ENCODE measurements at places on chromosomes 4 and X.

DNA sequence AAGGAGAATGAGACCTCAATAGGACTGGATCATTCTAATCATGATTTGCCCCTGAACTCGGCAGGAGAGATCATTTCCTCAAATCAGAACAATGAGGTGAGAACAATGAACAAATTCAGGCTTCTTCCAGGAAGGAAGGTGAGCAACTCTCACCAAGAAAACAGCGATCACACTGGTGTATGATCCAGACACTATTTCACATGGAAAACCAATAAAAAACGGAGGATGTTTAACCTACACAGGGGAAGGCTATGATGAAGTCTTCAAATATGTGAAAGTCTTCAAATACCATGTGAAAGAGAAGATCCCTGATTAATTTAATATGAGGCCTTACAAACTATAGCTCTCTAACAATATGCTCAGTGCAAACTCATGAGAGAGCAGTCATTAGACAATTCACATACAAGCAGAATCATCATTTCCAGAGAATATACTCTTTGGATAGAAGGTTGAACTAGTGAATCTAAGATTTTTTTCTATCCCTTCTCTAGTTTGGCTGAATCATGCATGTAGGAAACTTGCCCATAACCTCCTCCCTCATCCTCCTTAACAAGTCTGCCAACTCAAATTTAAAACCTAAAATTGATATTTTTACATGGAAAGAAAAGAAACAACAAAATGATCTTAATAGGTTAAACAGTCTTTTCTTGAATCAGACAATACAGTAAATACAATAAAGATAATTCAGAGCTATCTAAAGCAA is 122.5 kb downstream of the ADAMTS3 start:
- DNase-seq: no peak

GRCh38 chr4:155543126-155543765 is 123.4 kb upstream of the GUCY1A1 start:
- no peak for DNase-seq

DNA sequence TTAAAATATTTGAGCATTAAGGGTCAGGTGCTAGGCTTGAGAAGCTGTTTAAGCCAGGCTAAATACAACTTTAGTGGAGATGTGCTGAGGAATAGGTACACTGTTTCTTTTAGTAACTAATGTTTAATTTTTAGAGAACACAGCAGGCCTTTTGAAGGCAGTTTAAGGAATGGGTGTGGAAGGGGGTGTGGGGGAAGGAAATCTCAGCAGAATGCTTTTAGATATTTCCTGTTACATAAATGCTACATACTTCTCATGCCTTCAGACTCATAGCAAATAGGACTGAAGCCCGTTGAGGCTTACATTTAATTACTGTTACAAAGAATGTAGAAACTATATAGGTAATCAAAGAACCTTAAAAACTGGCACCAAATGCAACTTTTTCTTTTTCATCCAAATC is 66.3 kb downstream of the WWC2 start:
- DNase-seq: no peak

- DNase-seq: no peak
Observed at GRCh38 chr4:4217113-4217512, 9.6 kb downstream of the OTOP1 start.

- no peak for DNase-seq
Observed at GRCh38 chr4:10589799-10590198, 94.8 kb downstream of the CLNK start.

DNA sequence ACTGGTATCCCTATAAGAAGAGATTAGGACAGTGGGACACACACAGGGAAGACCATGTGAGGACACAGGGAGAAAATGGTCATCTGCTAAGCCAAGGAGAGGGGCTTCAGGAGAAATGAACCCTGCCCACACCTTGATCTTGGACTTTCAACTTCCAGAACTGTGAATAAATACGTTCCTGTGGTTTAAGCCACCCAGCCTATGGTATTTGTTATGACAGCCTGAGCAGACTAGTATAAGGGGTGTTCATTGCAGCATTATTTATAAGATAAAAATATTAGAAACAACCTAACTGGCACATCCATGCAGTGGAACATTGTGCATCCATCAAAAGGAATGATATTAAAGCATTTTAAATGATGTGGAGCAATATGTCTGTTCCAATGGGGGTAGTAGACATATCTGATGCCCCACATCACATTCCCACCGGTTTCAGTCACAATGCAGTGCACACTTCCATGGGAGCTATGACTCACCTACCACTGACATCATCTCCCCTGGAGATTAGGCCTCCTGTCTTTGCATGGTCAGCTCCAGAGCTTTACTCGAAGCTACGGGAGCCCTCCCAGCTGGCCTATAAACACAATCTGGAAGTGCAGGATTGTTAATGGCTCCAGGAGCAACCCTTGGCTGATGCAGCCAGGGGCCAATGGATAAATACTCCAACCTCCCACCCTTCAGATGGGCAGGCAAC is 38.9 kb upstream of the MAMLD1 start:
- DNase-seq: no peak

DNA sequence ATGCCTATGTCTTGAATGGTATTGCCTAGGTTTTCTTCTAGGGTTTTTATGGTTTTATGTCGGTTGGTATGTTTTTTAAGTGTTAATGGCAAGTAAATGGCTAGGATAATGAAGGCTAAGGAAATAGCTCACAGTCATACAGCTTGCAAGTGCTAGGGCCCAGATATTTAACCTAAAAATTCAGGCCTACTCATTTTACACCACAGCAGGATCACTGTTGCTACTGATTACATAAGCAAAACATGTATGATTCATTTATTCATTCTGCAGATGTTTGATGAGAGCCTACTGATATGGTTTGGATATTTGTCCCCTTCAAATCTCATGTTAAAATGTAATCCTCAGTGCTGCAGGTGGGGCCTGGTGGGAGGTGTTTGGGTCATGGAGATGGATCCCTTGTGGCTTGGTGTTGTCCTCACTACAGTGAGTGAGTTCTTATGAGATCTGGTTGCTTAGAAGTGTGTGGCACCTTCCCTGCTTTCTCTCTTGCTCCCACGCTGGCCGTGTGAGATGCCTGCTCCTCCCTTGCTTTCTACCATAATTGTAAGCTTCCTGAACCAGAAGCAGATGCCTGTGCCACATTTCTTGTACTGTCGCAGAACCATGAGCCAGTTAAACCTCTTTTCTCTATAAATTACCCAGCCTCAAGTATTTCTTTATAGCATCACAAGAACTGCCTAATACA is 175.5 kb downstream of the MAPK10 start:
- no peak for DNase-seq

GRCh38 chrX:74449322-74449936 is 28.1 kb downstream of the SLC16A2 start:
- no peak for DNase-seq

DNA sequence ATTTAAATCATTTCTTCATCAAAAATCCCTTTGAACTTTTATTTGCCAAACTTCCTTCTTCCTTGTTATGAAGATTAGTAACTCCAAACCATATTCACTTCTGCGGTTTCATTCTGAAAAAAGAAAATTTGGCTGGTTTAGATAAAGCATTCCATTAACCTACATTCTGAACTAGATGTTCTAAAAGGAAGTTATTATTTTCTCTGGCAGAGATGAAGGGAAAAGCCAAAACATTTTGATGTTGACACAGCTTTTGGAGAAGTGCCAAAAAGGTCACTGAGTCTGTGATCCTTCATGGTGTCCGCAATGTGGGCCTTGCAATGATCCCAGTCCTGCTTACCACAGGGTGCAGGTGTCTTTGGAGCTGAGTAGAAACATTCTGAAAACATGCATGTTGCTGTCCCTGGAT is 36.0 kb downstream of the CXCL8 start:
- no peak for DNase-seq

GRCh38 chrX:21658152-21658737 is at the start of gene KLHL34:
KLHL34 (minus strand) TSS chrX:21658330; CDS start chrX:21657788, 542 bp downstream.
- peak; percentile 29 for DNase-seq

DNA sequence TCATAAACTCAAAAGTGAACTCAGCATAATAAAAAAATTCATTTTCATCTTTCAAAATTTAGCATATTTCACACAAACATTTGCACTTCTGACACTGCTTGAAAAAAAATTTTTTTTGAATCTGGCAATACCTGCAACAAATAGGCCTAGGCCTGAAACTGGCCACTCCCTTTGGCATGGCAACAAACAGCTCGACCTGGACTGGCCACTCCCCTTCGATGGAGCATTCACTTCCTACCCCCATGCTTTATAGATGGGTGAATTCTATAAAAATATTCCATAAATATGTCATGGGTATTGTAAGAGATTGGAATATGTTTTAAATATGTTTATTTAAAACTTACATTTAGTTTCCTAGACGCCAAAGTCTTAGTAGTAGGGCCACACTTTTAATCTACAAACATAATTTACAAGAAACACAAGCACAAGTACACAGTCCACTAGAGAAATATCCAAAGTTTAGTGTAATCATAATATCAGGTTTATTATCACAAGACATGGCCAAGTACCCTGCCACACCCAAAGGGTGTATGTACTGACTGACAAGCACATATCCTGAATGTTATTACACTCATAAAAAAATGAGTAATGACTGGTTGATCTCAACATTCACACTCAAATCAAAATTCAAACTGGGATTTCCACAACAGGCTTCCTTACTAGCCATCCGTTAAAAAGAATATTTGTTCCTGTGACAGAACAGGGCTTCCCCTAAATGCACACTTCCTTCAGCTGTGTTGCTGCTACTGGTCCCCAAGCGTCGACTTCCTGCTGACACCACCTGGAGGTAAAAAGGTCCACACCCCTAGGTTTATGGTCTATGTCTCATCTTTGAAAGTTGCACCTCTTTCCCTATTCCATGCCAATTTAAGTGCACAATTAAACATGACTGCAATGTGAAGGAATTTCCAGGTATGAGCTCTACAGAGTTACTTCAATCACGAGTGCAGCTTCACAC is 271.5 kb downstream of the NR3C2 start:
- DNase-seq: peak; percentile 22

DNA sequence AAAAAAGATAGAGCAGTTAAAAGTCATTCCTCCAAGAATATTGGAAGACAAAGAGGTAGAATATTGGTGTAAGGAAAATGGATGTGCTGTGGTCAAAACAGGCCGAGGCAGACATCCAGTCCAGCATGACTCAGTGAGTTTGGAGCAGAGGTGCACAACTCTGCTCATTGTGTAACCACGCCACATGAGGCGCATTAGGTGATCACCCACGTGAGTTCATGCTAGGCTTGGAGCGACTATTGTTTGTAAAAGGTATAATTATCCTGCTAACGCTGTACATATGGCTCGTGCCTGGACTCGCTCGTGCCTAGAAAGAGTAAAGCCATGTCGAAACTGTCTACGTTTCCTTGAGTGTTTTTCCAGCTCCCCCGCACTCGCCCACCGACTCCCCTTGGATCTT is 23.9 kb downstream of the C4orf54 start:
- no peak for DNase-seq

GRCh38 chrX:133267621-133268020 is 49.5 kb upstream of the TFDP3 start:
- DNase-seq: no peak

DNA sequence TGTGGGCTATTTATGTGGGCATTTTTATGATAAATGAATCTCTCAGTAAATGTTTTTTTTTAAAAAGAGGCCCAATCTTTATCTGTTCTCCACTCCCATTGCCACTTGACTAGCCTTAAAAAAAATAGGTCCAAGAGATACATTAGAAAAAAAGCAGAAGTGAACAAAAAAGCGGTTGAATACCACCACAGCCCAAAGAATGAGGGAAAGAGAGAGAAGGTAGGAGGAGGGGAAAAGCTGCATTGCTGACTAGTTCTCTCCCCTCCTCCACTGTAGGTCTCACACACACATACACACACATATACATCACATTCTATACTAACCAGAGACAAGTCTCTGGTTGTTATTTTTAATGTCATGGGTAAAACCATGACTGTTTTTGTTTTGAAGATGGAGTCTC is 95.8 kb upstream of the IL13RA1 start:
- no peak for DNase-seq

GRCh38 chrX:149643496-149643895 is 11.9 kb upstream of the TMEM185A start:
- no peak for DNase-seq

DNA sequence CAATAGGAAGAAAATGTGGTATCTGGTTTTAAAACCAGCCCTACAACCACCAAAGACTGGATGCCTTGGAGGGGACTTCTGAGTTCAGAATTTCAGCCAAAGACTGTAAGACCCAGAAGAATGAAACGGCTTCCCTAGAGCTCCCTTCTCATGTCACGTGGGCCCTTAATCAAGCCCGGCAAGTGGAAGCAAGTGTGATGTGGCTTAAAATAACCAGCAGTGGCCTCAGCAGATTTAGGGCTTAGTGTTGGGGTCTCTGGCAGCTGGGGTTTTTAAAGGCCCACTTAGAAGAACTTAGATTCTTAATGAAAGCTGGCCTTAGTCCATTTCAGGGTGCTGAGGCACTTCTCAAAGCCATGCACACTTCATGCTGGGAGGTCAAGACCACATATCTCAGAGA is 111.2 kb upstream of the TBC1D9 start:
- DNase-seq: no peak

GRCh38 chr4:174549721-174550120 is 27.4 kb upstream of the HPGD start:
- no peak for DNase-seq

GRCh38 chr4:184097241-184097605 is 120.5 kb downstream of the ENPP6 start:
- peak; percentile 46 for DNase-seq

DNA sequence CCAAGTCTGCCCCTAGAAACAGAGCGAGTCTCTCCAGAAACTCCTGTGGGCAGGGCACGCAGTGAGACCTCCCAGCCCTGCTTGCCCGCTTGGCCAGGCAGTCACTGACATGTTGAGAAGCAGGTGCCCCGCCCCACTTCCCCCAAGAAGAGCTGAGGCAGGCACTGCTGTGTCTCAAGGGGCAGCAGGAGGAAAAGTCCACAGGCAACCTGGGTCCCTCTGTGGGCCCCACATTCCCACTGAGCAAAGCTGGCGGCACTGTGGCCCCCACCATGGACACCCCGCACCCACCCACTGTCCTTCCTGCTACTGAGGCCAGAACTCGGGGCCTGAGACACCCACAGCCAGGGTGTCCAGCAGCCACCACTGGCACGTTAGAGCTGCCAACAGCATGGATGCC is 137.3 kb upstream of the NKX1-1 start:
- no peak for DNase-seq

DNA sequence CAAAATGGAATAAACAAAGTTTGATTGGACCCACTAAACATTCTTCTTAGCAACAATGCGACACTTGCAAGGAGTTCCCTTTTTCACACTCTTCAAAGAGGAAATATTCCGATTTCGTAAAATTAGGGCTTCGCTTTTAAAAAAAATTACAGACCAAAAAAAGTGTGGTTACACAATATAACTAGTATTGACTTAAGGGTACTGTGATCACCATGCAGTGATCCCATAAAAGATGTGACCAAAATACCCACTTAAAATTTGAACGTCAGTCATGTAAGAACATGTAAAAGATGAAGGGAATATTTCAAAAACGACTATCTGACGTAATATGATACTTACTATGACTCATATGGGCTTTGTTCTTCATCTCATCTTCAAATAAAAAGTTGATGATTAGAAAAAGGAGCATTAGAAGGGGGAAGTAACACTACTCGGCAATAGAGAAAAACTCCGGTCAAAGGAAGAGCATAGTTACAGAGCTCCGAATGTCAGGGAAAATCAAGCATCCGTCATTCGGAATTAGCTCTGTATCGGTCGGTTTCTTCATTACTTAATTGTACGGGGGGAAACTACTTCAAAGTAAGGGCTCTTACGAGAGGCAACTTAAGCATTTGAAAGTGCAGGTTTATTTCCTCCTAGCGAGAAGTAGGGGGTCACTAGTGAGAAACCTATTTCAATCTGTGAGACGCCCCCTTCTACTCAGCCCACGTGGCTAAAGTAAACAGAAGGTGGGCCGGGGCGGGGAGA is 1.3 kb upstream of the TET2 start:
- no peak for DNase-seq

GRCh38 chr4:136400829-136401228 is 1131.5 kb downstream of the PCDH18 start:
- DNase-seq: no peak
